Naive thymus-derived CD4-positive, alpha-beta T cell (primary cell): ENCODE measurements at places on chromosomes 1 and 21.

DNA sequence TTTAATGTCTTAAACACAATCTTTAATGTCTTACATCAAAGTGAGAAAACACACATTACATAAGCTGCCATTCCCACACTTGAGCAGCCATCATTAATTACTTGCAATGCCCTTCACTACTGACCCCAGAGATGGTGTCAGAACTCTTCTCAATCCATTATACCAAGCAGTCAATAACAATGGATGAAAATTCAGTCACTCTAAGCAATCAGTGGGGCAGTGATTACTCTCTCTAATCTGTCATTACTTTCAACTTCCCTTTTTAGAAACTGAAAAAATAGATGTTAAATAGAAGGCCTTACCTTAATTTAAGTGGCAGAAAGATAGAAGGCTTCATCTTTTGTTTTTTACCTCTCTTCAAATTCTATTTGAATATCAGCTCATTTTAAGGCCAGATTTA, 9.7 kb upstream of the FRRS1 start:
- DNase-seq: no peak

GRCh38 chr1:10511494-10511885, 36.7 kb downstream of the PEX14 start:
- no peak for DNase-seq

DNA sequence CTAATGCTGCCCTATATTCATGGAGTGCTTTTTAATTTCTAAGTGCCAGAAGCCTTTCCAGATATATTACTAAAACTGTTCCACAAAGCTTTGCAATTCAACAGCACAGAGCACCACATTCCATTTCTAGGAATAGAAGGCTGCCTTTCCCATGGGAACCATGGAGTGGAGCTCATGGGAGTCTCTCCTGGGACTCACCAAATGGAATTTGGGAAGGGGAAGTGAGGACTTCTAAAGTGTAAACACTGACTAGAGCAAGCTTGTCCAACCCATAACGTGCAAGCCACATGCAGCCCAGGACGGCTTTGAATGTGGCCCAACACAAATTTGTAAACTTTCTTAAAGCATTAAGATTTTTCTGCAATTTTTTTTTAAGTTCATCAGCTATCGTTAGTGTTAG, 190.4 kb upstream of the TNR start:
- no peak for DNase-seq

DNA sequence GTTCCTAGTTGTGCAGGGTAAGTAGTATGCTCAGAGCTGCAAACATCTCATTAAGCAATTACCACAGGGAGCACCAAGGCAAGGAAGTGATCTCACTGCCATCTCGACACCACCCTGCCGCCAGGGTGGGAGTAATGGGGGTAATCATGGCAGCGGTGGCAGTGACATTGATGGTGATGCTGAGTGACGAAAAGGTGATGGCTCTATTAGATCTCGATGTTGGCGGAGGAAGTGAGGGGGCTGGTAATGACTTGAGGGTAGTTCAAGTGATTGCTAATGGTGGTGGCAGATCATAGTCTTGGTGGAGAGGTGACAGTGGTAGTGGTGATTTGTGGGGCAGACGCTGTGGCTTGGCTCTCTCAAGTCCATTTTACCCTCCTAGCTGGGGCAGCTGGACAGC, 25.4 kb upstream of the TENT5B start:
- DNase-seq: no peak

DNA sequence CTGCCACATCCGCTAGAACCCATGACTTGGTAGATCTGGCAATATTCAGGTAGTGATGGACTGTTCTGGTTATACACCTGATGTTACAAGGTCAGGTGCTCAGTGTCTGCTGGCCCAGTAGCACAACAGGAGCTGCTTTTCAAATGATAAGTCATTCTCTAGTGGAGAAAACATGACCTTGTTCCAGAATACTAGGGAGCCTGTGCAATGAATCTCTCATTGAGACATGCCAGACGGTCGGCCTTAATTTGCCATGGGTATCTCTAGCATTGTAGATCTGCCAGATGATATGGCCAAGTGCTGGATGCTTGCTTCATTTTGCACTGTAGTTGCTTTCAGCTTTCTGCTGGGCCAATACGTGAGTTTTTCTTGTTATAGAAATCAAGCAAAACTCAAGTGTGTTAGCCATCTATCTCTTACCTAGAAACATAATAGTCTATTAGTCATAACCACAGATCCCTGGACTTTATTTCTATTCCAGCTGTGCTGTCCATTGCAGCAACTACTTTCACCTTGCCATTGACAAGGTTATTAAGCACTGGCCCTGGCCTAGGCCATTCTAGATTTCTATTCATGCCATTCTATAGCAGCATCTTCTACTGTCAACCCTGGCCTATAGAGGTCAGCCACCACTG, 13.9 kb upstream of the CENPF start:
- DNase-seq: no peak

- no peak for DNase-seq
These were observed 130.9 kb downstream of the DMRTB1 start for GRCh38 chr1:53590104-53590503.

GRCh38 chr1:194295685-194296084, 1109.3 kb upstream of the B3GALT2 start:
- DNase-seq: peak; percentile 71

- no peak for DNase-seq
These were observed 10.8 kb upstream of the UBXN10 start for GRCh38 chr1:20174937-20175666.

DNA sequence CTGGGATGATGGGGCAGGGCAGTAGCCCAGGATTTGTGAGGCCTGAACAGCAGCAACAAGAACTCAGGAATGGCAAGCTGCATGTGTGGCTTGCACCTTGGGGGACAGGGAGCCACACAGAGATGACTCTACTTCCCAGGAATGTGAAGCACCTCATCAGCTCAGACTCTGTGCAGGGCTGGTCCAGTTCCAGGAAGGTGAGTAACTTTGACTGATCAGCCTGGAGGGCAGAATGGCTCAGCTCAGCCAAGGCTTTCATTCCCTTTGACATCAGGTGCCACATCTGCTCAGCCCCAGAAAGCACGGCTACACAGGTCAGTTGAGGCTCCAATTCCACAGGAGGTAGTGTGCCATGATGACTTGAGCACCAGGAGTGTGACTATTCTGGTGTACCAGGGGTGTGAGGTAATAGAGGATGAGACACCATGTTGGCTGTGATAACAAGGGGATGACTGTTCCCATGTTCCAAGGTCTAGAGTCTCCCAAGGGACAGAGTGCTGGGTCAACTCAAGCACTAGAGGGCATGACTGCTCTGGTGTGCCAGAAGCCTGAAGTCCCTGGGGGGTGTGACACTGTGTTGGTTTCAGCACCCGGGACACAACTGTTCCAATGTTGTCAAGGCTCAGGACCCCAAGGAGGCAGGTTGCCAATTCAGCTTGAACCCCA, 625.8 kb upstream of the ADGRL2 start:
- DNase-seq: no peak

DNA sequence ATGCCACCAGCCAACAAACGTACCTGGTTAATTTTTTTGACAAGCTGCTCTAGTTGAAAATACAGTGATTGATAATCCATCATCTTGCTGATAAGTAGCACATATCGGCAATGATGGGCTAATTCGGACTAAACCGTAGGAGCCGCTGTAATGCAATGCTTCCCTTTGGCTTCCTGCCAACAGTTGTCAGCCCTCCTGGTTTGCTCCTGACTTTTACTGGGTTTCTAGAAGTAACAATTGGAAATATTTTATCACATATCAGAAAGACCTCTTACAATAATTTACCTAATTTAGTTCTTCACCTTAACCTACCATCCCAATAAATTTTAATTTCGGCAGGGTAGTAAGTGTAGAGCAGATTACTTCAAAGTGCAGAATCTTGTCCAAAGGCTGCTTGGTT, 148.5 kb downstream of the DHRS3 start:
- no peak for DNase-seq

- no peak for DNase-seq
These were observed 134.2 kb upstream of the FGGY start for GRCh38 chr1:59162665-59163064.

- no peak for DNase-seq
These were observed 21.7 kb upstream of the FNBP1L start for GRCh38 chr1:93426181-93426580.

DNA sequence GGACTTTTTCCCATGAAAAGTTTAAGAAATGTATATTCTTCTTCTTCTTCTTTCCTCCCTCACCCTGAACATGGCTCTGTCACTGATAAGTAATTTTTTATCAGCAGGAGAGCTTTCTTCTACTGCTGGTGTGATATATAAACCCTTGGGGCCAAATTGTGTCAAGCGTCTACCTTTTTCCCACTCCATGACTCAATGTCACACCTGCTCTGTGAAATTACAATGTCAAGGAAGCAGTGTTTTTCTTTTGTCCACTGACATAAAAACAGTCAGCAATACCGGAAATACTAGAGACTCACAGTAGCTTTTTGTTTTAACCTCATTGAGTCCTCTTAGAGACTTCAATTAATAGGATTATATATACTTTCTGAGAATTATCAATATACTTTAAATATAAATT, 416.2 kb upstream of the ADGRL4 start:
- DNase-seq: no peak

DNA sequence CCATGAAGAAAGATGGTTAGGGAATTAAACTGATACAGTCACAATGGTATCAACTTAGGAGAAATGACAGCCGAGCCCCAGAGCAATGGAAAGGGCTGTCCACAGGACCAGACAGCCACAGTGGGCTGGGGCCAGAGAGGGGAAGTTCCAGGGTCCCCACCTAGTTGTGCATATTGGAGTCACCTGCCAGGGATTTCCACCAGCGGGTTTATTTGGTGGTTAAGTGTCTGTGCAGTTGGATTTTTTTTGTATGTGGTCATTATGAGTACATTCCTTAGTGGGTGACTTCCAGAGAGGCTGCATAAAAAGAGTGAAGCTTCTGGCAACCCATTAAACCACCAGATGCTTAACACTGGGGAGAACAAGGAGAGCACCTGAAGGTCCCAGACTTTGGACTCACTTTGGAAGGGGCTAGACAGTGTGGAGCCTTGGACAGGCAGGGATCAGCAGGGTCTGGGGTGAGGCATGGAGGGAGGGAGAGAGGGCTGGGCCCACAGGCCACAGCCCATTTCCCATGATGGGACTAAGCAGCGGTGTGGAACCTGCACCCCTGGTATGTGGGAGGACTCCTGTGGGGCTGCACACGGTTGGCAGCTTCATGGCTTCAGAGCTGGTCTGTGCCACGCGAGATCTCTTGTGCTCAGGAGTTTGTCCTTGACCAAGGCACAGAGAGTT, 7.8 kb upstream of the PTTG1IP start:
- DNase-seq: no peak

GRCh38 chr1:234611847-234612351, 1.9 kb upstream of the IRF2BP2 start:
- DNase-seq: peak; percentile 34

DNA sequence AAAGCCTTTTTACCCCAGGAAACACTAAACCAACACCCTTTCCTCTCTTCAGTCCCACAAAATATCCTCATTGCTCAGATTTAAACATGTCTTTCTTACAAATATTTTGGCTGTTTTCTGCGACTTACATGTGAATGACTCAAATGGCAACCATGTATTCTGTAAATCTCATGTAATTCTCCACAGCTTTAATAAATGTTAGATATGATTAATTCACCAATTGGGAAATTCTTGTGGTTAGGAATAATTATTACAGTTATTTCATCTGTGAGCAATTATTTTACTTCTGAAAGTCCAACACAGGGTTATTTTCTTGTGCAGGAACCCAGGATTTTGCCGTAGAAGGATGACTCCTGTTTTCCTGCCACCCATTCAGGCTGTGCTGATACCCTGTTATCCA, 431.5 kb downstream of the LMO4 start:
- DNase-seq: no peak

DNA sequence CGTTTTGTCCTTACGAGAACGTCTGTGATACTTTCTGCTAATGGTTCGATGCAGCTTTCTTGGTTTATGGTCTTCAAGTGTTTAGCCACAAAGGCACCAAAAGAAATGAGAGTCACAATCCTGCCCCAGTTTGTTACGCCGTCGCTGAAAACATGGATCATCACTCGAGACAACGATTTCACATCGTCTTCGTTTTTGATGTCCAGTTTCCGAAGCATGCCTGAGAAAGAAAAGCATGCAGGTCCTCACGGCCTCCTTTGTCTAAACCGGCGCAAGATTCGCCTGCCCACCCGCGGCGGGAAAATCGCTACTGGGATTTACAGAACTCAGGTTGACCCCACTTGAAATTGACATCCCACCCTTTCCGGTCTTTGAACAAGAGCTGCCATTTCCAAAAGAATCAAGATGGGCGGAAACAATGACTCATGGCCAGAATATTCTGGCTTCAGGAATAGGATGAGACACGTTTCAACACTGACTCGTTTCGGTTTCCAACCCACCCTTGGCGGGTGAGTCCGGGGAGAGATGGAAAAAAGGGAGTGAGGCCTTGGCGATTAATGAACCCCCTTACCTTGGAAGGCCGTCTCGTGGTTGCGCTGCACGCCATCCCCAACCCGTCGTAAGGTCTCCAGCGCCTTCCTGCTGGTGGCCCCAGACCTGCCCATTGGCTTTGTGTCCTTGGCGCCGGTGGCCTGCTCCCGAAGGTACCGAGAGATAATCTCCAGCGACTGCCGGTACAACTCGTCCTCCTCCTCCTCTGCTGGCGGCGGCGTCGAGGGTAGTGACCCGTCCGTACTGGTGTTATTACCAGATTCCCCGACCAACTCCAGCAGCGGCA, 919 bp downstream of the MCL1 start:
- DNase-seq: no peak

DNA sequence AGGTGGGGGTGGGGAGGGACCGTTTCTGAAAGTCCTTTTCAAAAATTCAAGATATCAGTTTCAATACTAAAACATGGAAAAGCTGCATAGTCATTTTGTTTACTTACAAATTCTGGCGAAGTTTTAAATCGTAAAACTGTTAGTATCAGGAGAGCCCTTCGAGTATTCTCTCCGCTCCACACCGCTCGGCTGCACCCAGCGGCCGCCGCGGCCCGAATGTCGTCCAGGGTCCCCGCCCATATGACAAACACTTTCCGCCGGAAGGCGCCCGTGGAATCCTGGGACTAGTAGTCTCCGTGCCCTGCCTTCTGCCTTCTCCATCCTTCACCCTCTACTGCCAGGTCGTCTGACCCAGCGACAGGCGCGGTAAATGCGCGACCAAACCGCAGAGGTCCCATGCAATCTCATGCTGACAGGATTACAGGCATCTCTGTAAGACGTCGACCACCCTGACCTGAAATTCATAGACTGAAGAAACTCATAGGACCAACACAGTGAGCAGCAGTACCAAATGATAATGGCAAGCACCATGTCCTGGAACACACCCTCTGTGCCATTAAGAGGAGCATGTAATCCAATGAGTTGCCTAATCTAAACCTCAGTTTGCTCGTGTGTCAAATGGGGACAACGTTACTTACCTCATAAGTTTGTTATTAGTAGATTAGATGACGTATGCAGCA, at the start of gene TOR1AIP2:
Gene TOR1AIP2 (minus strand): TSS at position 218 of the 680 bp plus-strand sequence. CDS start 25,138 bp downstream, outside the sequence.
- DNase-seq: peak; percentile 78

GRCh38 chr1:5915587-5916571, 76.3 kb downstream of the NPHP4 start:
- DNase-seq: no peak
